Astrocyte of the spinal cord (primary cell): ENCODE measurements at places on chromosomes 7 and 10.

- no peak for DNase-seq
These were observed 15.4 kb downstream of the SEC61G start for GRCh38 chr7:54743580-54743979.

- DNase-seq, result no peak
These were observed 55.7 kb downstream of the PALD1 start for GRCh38 chr10:70534281-70534680.

- DNase-seq, result peak; percentile 65
These were observed 493.4 kb downstream of the TNS3 start for GRCh38 chr7:47088329-47089067.

GRCh38 chr7:100137851-100138760 lies 10.6 kb upstream of the LAMTOR4 start:
- no peak for DNase-seq

DNA sequence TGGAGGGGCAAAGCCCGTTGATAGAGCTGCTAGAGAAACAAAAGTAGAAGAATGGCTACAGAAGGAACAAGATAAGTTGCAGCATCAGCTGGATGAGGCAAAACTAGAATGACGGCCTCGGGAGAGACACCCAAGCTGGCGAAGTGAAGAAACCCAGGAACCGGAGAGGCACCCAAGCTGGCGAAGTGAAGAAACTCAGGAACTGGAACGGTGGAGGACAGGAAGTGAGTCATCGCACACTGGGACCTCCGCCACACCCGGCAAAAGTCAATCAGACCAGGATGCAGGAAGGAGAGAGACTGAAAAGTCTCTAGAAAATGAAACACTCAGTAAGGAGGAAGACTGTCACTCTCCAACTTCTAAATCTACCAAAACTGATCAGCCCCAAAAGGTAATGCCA lies 133.0 kb upstream of the NEBL start:
- peak; percentile 22 for DNase-seq

DNA sequence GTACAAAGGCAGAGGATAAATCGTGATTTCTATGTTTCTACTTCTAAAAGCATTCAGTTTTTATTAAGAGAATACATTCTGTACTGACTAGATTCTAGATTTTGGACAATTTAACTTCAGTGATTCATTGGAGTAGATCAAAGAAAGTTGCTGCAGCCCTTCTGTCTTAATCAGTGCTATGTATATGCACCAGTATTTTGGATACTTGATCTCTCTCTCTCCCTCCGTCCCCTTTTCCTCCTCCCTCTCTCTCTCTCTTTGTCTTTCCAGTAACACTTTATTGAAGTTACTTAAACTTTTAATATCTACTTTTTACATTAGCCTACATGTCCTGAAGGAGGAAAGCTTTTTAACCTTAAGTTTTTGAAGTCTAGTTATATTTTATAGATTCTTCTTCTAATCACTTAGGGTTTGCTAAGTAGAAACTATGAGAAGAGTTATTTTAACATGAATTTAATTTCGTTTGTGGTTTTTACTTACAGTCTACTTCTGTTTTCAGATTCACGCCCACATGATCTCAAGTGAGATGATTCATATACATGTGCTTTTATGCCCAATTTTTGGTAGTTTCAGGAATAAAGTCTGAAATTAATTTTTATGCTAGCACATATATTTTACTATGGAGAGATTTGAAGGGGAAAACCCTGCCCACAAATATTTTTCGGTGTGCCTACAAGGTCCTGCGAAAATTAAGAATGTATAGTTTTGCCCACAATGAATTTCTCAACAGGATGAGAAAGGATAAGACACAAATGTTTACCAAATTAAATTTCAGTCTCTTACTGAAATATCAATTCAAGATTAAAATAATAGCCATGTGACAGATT lies 9.1 kb downstream of the MDFIC start:
- DNase-seq, result peak; percentile 52

GRCh38 chr7:157003445-157003755 lies 7.1 kb downstream of the MNX1 start:
- no peak for DNase-seq

GRCh38 chr10:130254662-130255061 lies 118.5 kb downstream of the GLRX3 start:
- DNase-seq, result no peak

DNA sequence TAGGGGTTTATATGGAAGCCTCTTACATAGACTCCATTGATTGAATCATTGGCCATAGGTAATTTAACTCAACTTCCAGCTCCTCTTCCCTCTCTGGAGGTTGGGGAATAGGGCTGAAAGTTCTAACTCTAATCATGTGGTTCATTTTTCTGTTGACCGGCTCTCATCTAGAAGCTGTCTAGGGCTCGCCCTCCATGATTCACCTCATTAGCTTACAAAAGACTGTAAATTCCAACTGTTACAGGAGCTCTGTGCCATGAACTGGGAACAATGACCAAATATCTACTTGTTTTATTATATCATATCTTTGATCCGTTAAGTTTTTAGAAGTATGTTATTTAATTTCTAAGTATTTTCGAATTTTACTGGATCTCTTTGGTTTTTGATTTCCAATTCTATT lies 263.0 kb downstream of the TCF7L2 start:
- DNase-seq, result no peak

- DNase-seq, result peak; percentile 18
These were observed 115.5 kb upstream of the STK17A start for GRCh38 chr7:43467406-43467805.

DNA sequence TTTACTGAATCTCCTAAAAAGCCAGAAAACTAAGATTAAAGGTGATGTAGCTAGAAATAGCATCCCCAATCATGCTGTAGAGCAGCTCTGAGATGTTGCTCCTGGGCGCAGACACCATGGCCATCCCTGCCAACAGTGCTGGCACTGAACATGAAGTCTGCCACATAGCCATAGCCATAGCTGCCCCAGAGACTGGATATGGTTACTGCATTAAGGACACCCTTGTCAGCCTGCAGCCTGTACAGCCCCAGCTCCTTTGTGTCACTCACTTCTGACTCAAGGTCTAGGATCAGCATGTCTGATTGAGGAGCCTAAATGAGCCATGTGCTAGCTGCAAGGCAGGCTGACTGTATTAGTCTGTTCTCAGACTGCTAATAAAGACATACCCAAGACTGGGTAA lies 284.6 kb downstream of the RPS24 start:
- no peak for DNase-seq

DNA sequence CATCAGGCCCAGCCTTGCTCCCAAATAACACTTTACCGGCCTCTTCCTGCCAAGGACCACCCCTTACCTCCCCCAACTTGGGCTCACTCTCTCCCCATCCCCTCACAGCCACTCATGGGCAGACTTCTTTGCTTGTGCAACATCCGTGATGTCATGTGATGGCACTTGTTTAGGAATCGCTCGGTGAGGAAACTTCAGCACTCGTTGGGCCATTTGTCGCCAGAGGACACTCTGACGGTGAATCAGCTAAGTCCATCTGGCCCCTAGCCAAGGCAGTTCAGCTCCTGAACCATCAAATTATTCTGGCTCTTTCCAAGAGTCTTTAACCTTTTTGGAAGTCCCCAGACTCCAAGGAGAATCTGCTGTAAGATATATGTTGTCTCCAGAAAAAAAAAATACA lies 19.2 kb downstream of the BTBD16 start:
- no peak for DNase-seq

DNA sequence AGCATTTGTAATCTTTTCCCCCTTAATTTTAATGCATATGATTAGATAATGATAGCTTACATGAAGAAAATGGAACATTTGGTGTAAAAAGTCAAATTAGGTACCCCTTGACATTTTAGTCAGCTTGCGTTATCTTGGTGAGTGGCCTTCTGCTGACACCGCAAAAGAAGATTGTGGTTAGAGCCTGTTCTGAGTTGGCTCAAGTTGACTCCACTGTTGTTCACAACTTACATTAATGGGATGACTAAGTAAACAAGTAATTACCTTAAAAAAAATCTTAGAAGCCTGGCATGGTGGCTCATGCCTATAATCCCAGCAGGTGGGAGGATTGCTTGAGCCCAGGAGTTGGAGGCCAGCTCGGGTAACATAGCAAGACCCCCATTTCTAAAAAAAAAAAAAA lies 24.2 kb downstream of the TRRAP start:
- no peak for DNase-seq

DNA sequence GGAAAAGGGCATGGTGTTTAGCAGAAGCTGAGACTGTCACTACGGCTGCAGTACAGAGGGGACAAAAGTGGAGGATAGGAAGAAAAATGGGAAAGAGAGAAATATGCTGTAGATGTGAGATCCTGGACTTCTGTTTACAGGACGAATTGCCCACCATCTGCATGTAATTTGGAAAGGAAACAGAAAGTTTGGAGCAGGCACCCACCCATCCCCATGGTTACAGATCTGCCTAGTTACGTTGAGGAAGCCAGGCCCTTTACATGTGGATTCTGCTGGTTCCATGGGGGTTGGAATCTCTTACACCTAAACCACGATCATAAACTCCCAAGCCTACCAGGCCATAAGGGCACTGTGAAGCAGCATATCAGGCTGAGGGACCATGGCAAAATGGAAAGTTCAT lies 84.3 kb downstream of the WDFY4 start:
- no peak for DNase-seq

GRCh38 chr7:85095806-85096205 lies 91.0 kb downstream of the SEMA3D start:
- peak; percentile 26 for DNase-seq

GRCh38 chr10:97782455-97783228 lies 10.8 kb upstream of the SFRP5 start:
- no peak for DNase-seq

- peak; percentile 96 for DNase-seq
These were observed 97.6 kb downstream of the CCNY start for GRCh38 chr10:35433851-35434426.

- DNase-seq, result peak; percentile 77
These were observed 12.2 kb downstream of the UBE3C start for GRCh38 chr7:157150882-157151281.

DNA sequence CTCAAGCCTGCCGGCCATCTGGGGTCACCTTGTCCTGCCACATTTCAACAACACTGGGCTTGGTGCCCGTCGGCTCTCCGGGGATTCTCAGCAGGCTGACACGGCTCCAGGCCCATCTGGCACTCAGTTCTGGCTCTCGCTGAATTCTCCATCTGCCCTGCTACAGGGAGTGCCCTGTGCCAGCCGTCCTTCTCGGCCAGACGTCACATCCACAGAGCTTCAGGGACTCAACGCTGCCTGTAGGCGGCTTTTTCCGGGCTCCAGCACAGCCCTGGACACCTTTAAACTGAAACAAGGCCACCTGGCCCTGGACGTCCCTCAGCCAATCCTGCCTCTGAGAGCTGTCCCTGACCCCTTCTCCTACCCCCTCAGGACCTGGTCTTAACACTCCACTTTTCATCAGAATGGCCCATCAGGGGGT lies 43.0 kb downstream of the TMEM130 start:
- no peak for DNase-seq

DNA sequence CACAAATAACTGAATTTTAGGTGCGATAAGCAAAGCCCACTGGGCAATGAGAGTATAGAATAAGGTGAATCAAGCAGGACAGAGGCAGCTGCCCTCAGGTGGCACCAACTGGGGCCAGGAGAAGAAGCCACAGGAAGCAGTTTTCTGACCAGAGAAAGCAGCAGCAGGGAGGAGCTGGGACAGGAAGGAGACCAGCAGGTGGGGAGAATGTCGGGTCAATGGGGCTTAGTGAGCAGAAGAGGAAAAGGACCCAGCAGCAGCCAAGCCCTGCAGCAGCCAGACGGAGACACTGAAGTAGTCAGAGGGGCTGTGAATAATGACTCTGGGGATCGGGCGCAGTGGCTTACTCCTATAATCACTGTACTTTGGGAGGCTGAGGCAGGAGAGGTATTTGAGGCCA lies 209.6 kb upstream of the SH2B2 start:
- DNase-seq, result no peak

- DNase-seq, result no peak
These were observed 110.5 kb downstream of the JCAD start for GRCh38 chr10:29948881-29949355.

GRCh38 chr10:132877473-132877872 lies 64.9 kb downstream of the CFAP46 start:
- DNase-seq, result no peak

DNA sequence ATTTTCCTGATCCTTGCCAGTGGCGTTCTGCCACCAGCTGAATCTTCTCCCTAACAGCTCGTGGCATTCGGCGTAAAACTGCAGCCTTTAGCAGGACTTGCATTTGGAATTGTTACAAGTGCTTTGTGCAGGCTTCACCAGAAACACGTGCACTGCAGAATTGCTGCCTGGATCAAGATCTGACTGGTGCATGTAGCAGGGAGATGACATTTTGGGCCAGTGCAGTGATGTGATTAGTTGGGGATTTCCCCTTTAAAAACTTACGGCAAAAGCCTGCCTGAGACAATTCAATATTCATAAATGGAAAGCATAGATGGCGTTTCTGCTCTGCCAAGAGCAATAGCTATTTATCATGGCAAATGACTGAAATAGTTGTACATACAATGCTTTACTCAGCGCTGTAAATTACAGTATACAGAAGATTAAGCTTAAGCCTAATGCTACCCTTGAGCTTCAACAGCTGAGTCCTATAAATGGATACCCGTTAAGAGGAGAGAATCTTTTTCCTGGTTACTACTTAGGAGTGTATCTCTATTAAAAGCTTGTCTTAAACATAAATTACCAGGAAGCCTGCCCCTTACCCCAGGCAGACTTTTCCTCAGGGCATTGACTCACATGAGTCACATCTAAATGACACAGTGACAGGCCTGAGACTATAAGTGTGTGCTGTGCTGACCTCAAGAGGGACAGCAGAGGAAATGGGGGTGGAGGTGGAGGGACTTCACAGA lies 106.3 kb downstream of the ATXN7L1 start:
- DNase-seq, result peak; percentile 19
